T-helper 9 cell (primary cell): ENCODE measurements at places on chromosomes 12 and 14.

DNA sequence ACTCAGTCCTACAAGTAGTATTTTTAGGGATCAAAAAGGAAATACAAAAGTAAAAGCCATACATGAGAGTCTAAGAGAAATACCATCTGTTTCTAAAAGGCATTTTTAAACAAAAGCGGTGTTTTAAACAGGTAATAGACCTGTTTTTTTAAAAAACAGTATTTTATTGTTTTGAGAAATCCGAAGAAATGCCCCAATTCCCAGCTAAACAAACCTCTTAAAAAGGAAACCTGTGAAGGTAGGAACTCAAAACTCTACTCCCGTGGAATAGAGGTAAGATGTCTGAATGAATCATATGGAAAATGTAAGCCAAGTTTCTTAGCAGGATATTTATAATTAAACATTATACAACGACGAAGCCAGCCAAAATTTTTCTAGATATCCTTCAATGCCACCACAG is 2.0 kb downstream of the PPP1R13B start:
- no peak for DNase-seq

- peak; percentile 16 for DNase-seq
Observed at GRCh38 chr14:54175298-54175942, 218.8 kb upstream of the BMP4 start.

GRCh38 chr14:100540926-100541620 is 46.1 kb downstream of the BEGAIN start:
- no peak for DNase-seq

GRCh38 chr14:98954349-98955000 is 317.5 kb downstream of the BCL11B start:
- DNase-seq: no peak
